ENCODE measurements at places on chromosomes 12 and 14.

GRCh38 chr12:47149146-47149545 is 69.4 kb upstream of the AMIGO2 start:
- no peak for DNase-seq

DNA sequence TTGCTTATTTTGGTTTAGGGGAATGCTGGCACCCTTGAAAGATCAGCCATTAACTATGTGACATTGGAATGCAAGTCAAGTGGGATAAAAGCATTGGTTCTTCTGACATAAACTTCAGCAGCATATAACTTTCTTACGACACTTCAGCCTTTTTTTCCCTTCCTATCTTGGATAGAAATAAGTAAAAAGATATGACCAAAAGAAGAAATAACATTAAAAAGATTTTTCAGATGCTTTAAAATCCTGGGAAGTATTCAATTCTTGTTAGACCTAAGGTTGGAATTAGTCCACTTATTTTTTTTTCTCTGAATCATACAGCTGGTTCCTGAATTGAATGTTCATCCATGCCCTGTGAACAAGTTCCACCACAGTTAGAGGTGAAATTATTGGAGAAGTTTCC is 85.6 kb upstream of the TSPAN8 start:
- DNase-seq: peak; percentile 68

DNA sequence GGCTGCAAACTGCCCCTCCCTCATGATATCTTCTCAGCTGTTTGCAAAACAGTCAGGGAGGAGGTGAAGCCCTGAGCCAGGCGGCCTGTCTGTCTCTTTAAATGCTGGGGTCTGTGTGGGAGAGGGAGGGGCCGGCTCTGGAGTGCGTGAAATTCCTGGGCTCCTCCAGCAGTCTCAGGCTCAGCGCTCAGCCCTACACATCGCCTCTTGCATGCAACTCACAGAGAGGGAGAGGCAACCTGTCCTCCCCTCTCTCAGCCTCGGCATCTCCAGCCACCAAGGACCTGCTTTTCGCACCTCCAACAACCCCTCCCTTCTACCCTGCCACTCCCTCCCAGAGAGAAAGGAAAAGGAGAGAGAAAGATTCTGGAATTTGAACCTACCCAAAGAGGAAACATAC is at the start of gene NRXN3:
Gene NRXN3, plus strand, starts transcription at position 171 of the 400 bp plus-strand sequence. CDS start 72,721 bp downstream, outside the sequence.
- DNase-seq: no peak

DNA sequence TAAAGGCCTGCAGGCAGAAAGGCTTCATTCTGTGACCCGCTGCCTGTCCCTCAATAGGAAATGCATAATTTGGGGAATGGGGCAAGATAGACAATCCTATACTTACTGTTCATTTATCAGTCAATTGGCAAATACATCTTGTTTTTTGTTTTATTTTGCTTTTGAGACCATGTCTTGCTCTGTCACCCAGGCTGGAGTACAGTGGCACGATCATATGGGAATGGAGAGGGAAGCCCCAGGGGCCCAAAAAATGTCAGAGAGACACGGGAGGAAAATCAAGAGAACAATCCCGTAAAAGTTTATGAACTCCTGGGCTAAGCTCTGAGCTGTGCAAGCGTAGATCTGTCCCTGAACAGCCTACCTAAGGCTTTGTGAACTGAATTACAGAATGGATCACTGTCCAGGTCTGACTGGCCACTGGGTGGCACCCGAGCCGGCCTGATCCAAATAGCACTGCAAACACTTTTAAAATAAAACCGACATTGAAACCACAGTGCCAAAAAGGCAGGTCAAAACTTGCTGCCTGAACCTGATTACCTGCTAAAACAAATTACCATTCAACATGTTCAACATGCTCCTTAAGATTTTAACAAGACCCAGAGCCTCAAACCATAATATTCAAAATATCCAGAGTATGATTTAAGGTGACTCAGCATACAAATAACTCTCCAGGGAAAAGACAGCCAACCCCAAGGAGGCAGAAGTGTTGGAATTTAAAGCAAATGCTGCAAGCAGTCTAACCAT is 11.8 kb downstream of the COPS7A start:
- peak; percentile 79 for DNase-seq

- DNase-seq: no peak
Measured at GRCh38 chr14:36848213-36848612, 186.6 kb downstream of the PAX9 start.

DNA sequence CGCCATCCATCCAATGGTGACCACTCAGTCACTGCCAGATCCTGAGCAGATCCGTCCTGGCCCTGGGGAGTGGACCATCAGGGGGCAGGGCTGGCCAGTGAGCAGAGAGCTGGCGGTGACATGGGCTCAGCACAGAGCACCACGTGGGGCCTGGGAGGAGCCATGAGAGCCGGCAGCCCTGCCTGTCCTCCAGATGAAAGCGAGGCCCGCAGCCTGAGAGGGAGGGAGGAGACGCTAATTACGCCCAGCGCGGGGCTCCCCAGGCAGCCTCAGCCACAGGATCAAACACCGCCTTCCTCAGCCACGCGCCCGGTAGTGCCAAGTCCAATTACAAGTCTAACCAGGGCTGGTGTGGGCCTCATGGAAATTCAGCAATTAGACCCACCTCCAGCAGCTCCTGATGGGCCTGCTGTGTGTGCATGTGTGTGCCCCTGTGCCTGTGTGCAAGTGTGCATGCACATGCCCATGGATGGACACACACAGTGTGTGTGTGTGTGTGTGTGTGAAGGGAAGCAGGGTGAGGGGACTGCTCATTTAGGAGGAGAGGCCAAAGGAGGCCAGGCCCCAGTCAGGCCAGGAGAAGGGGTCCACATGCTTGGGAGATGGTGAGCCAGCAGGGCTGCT is 68.0 kb downstream of the KIF26A start:
- no peak for DNase-seq

- DNase-seq: peak; percentile 52
Measured at GRCh38 chr14:28294834-28295440, 471.6 kb upstream of the FOXG1 start.

GRCh38 chr12:112421363-112421762 is 2.6 kb downstream of the PTPN11 start:
- no peak for DNase-seq

GRCh38 chr12:42683933-42684801 is 94.6 kb upstream of the PRICKLE1 start:
- DNase-seq: peak; percentile 53

DNA sequence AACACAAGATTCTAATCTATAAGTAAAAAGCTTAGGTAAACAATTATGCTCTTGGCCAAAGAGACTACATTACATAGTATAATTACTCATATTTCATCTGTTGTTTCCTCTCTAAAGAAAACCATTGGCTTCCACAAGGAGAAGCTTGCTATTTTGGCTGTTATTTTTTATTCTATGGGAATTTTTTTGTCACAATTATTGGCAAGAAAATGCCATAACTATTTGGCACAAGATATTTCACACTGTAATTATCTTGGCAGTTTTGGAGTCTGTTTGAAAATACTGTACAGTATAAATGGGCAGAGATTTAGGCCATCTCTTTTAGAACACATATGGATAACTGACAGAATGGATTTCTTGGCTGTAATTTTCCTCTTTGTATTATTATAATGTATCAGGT is 51.2 kb downstream of the KCNH5 start:
- no peak for DNase-seq

GRCh38 chr12:42109031-42109430 is 35.6 kb downstream of the GXYLT1 start:
- no peak for DNase-seq

- DNase-seq: no peak
Measured at GRCh38 chr14:81826081-81826480, 292.4 kb upstream of the SEL1L start.

- DNase-seq: no peak
Measured at GRCh38 chr12:117778656-117779055, 190.1 kb downstream of the KSR2 start.

DNA sequence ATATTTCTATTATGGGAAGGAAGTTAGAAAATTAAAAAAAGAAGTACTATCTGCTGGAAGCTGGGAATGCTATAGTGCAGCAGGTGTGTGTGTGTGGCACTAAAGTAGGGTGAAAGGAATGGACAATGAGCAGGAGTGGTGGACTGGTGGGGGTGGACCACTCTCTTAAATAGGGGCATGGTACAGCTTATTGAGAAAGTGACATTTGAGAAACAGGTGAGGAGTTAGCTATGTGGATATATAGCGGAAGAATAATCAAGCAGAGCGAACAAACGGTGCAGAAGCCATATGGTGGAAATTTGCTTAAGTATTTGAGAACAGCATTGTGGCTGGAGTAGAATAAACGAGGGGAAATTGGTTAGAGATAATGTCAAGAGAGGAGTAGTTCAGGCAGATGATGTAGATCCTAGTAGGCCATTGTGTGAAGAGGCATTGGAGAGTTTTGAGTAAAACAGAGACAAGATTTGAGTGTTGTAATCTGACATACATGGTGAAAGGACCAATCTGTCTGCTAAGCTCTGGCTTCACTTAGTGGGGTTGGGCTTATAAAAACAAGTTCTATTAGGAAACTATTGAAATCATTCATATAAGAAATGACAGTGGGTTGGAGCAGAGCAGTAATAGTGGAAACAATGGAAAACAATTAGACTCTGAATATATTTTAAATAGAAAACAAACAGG is 149.2 kb upstream of the SYT10 start:
- DNase-seq: peak; percentile 2

DNA sequence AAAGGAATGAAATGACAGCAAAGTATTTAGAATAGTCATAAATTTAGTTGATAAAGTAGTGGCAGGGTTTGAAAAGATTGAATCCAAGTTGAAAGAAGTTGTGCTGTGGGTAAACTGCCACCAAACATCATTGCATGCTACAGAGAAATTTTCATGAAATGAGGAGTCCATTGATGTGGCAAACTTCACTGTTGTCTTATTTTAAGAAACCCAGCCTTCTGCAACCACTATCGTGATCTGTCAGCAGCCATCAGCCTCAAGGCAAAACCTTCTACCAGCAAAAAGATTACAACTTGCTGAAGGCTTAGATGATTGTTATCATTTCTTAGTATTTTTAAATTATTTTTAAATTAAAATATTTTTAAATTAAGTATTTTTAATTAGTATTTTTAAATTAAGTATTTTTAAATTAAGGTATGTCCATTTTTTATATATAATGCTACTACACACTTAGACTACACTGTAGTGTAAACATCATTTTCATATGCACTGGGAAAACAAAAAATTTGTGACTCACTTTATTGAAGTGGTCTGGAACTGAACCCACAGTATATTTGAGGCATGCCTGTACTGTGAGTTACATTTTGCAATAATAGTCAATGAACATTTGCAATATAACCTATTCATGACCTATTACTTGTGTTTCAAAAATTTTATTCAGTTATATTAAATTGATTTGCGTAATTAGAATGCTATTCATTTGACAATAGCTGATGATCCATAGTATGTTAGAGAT is 67.2 kb upstream of the SYT1 start:
- peak; percentile 43 for DNase-seq

DNA sequence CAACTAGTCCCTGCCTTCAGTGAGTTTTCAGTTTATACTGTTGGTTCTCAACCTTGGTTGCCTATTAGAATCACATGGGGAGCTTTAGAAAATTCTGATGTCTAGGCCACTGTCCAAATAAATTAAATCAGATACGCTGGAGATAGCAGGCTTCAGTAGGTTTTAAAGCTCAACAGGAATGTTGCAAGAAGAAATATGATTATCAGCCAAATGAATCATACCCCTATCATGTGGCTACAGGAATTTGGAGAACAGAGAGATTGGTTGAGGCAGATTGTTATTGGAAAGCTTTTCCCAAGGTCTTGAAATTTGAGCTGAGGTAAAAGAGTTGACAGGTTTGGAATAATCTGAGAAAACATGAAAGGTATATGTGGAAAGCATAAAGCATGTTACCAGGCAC is 125.3 kb downstream of the WIF1 start:
- DNase-seq: peak; percentile 11

DNA sequence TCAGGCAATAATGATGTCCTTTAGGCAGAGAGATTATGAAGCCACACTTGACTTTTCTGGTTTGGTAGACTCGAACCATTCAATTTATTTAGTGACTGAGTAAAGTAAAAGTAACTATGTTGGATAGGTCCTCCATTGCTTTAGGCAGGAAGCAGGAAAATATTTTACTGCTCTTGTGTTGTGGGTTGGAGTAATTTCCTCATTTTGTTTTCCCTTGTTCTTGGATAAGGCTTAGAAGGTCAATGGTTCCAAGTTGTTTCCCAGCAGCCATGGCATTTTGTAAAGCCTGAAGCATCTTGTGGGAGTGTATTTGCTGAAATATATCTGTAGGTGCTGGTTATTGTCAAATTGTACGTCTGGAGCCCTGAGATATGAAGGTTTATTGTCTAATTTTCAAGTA is 161.2 kb upstream of the SLC38A2 start:
- DNase-seq: no peak

DNA sequence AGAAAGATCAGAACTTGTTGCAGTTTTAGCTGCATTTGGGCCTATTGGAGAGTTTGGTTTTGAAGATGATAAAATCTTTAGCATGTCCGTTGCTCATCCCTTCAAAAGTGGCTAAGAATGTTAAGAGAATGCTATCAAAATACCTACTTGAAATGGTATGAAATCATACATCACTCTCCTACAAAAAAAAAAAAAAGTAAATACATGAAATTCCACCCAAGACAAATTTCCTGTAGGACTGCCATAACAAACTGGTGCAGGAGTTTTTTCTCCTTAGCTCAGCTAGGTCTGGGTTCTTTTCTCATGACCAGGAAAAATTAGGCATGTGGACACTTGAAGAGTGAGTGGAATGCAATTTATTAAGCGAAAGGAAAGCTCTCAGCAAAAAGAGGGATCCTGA is 15.9 kb upstream of the FAR2 start:
- peak; percentile 25 for DNase-seq

GRCh38 chr12:132388379-132389015 is 59.1 kb upstream of the GALNT9 start:
- DNase-seq: no peak

GRCh38 chr14:102665621-102666020 is 73.2 kb downstream of the RCOR1 start:
- no peak for DNase-seq

GRCh38 chr14:83470466-83470865 is 1936.8 kb upstream of the SEL1L start:
- DNase-seq: peak; percentile 91

- peak; percentile 66 for DNase-seq
Measured at GRCh38 chr12:11879306-11879705, 191.4 kb upstream of the BCL2L14 start.

DNA sequence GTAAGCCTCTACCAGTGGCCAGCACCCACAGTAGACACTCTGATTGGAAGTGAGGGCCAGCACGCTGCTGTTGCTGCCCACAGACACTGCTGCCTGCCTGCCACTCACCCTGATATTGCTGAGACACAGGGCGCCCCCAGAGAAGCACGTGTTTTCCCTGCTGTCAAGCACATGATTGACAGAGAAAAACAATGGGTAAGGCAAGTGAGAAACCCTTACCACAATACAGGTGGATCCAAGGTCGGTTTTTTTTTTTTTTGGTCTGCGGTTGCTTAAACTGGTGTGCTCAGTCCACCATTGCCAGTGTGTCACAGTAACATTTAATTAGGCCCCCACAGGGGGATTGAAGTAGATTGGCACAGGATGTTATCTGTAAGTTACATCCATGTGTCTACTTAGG is 65.9 kb downstream of the WDR20 start:
- no peak for DNase-seq

- no peak for DNase-seq
Measured at GRCh38 chr12:57626111-57626920, 6.7 kb downstream of the B4GALNT1 start.

- no peak for DNase-seq
Measured at GRCh38 chr12:94717656-94718055, 67.3 kb upstream of the TMCC3 start.
